Psoas muscle (tissue), 8 donors: ENCODE measurements at places on chromosomes 7 and 10. TPM values are rescaled to one million over a fixed set of nuclear protein-coding genes. Genes with fewer than 3 reads are reported as not detected.

- no peak for DNase-seq
These were observed 184.5 kb downstream of the PHTF2 start for GRCh38 chr7:77982926-77983550.

DNA sequence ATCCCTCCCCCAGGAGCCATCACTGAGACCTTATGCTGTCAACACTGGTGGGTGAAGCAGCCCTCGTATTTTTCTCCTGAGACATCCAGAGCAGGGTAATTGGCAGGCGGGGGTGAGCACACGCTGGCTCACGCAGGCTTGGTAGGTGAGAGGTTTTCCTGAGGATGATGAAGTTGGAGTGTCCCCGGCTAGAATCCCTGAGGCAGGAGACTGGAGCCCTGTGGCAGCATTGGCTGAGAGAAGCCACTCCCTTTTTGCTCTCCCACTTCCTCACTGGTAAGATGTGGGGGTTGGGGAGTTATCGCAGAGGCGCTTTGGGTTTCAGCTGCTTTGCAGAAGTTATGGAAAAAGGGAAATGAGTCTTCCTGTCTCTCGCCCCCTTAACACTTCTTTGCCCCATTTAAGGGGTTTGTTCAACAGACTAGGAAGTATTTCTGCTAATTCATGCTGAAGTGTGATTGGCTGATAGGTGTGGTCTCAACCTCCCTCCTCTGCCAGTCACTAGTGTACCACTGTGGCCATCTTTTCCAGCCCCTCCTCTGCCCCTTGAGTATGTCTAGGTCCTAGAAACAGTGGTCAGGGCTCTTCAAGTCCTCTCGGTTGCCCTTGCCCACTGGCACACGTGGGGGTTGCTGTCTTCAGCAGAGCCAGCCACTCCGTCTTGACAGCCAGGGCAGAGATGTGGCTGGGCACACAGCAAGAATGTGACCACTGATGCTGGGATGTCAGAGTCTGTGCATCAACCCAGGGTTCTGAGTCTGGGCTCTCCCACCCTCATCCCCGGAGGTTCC, 5.7 kb downstream of the ARPC1B start:
- no peak for DNase-seq

GRCh38 chr7:157009170-157009777, 1.2 kb downstream of the MNX1 start:
- no peak for DNase-seq

DNA sequence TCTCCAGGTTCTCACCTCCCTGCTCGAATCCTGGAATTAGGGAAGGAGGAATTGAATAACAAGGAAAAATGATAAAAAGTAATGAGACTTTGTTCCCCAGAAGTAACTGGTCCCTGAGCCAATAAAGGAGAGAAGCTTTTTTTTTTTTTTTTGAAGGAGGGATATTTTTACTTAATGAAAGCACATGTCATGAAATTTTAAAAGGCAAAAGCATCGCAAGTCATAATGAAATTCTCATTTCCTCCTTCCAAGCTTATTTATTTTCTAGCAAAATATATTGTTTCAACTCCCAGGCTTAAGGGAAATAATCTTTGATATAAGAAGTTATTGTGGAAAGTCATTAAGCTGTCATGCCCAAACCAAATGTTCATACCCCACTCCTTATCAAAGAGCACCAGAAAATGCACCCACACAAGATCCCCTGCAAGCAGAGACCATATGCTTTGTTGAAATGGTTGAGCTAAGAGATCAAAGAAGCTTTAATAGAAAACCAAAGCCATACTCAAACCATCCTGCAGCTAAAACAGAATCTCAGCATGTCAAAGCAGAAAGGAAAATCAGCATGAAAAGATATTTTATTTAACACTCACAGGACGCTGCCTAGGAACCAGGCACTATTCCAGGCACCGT, 16.7 kb upstream of the ABCC2 start:
- DNase-seq, result no peak

DNA sequence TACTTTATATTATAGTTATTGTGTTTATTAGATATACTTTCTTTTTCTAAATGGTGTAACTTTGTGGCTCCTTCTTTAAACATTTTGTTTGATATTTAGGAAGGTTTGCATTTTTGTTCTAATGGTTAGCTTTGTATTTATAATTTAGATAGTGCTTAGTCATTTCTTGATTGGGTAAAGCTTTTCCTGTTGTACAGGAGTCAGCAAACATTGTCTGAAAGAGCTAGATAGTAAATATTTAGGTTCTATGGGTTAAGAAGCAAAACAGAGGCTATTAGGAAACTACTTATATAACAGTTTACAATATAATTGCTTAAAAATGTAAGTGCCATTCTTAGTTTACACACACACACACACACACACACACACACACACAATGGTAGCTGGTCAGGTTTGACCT, 70.6 kb upstream of the CCDC6 start:
- no peak for DNase-seq

- peak; percentile 70 for DNase-seq
These were observed 99.1 kb downstream of the ZNF680 start for GRCh38 chr7:64463636-64464375.

DNA sequence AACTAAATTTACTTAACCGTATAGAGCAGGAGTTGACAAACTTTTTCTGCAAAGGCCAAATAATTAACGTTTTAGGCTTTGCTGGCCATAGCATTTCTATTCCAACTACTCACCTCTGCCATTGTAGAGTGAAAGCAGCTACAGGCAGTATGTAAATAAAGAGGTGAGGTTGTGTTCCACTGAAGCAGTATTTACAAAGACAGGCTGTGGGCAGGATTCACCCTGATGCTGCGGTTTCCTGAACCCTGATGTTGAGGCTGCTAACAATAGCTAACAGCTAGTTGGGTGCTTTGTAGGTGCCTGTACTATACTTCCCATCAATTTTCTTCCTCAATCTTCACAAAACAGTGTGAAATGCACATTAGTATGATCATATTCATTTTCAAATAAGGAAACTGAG, 47.0 kb upstream of the LAMB1 start:
- DNase-seq, result no peak

The WNT16 gene
- polyA plus RNA-seq, result not detected

The SKAP2 gene
- 9.5 TPM for polyA plus RNA-seq

The AKR1B15 gene
- 16.5 TPM for polyA plus RNA-seq
